Heart left ventricle (tissue), 16 donors: ENCODE measurements at places on chromosomes 1 and 21. TPM values are rescaled to one million over a fixed set of nuclear protein-coding genes. Genes with fewer than 3 reads are reported as not detected.

- no peak for DNase-seq
Observed at GRCh38 chr1:81192647-81193642, 607.8 kb upstream of the ADGRL2 start.

GRCh38 chr1:81681601-81682266 is 119.0 kb upstream of the ADGRL2 start:
- DNase-seq, result no peak

DNA sequence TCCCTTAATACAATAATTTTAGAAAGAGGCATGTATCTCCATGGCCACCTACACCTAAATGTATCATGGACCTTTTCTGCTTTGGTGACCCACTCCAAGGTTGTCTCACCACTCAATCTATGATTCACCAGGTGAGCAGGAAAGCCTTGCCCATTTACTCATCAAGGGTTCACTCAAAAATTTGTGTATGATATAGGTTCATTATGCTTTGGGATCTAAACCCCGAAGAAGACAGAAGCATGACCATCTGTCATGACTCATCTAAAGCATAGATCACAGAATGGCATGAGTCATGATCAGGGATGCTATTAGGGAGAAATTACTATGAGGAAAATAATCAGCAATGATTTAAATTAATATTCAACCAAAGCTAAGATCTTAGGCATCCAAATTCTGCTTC is 38.5 kb downstream of the PYHIN1 start:
- no peak for DNase-seq

DNA sequence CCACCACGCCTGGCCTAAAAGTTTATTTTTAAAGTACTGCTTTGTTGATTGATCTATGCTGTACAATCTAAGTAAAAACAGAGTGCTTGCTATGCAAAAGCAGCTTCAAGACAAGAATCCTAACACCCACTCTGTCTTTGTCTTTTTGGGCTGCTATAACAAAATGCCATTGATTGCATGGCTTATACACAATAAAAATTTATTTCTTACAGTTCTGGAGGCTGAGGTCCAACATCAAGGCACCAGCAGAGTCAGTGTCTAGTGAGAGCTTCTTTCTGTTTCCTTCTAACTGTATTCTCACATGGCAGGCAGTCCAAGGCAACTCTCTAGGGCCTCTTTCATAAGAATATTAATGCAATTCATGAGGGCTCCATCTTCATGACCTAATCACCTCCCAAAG is 63.6 kb upstream of the GJA5 start:
- no peak for DNase-seq

DNA sequence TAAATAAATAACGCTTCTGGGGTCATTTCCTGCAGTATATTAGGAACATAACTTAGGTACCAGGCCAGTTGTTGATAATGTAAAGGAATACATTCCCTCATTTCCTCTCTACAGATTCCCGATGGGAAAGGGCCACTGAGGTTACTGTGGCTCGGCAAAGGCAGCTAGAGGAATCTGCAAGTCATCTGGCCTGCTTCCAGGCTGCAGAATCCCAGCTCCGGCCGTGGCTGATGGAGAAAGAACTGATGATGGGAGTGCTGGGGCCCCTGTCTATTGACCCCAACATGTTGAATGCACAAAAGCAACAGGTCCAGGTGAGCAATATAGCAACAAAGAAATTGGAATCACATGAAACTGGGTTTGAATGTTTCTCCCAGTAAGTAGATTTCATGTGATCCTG is 109.6 kb upstream of the BMP8A start:
- no peak for DNase-seq

DNA sequence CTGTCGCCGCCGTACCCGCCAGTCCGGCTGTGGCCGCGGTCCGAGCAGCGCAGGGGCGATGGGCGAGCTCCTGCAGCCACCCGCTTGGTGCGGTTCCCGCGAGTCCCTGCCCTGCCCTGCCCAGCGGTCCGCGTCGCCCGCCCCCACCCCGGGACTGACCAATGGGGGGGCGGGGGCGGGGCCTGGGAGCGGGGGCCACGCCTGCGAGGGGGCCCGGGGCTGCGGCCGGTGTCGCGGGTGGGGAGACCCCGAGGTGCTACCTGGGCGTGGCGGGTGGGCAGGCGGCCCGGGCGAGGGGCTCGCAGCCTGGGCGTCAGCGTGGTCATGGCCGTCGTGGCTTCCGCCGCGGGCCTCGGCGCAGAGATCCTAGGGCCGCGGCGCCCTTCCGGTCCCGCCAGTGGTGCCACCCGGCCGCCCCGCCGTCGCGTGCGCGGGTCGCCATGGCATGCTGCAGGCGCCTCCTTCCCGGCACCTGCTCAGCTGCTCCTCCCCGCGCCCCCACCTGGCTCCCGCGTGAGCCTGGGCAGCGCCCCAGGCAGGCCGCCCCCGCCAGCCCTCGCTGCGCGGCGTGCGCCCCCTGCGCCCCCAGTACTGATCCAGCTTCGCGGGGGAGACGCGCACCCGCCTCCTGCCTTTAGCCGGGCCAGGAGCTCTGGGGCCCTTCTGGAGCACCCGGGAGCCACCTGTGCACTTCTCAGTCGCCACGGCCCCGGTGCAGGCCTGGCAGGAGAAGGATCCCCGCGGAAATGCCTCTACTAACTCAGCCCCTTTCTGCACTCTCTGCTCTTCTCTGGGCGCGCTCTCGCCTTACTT is at the start of gene BMP8B:
BMP8B (minus strand) TSS at position 108 of the 813 bp plus-strand sequence. CDS start 380 bp downstream, outside the sequence.
- peak; percentile 55 for DNase-seq

DNA sequence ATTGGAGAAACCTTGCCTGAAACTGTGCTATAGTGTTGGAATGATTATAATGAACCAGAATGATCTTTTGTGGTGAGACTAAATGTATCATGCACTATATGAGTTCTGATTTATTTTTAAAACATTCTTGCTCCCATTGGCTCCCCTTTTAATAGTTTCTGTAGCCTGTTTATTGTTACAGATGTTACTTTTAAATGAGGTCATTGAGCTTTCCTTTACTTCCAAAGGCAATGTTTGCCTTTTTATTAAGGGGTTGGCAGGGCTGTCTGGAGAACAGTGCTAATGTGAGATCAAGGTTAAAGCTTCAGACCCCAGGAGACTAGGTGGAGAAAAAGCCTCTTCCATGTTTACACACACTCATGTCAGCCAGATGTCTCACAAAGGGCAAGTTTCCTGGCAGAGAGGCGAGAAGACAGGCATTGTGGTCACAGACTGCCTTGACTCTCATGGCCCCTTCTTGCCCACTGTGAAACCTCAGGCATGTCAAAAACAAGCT is 120.6 kb upstream of the RAVER2 start:
- no peak for DNase-seq

DNA sequence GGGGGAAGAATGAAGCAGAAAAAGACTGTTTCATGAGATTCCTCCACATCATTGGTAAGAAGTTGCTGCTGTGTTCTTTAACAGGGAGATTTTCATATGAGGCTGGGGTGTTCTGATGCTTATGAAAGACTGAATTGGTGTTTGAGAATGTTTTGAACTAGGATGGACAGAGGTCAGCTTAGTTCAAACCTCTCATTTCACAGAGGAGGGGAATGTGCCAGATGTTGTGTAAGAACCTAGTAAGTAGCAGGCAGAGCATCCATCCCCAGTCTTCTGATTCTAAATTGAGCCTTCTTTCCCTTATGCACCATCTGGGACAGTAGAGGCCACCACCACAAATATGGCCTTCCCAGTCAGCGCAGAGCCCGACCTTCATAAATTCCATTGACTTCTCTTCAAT is 43.7 kb downstream of the SAMD13 start:
- no peak for DNase-seq

- DNase-seq, result no peak
Observed at GRCh38 chr1:67377253-67377652, 52.9 kb downstream of the SERBP1 start.

DNA sequence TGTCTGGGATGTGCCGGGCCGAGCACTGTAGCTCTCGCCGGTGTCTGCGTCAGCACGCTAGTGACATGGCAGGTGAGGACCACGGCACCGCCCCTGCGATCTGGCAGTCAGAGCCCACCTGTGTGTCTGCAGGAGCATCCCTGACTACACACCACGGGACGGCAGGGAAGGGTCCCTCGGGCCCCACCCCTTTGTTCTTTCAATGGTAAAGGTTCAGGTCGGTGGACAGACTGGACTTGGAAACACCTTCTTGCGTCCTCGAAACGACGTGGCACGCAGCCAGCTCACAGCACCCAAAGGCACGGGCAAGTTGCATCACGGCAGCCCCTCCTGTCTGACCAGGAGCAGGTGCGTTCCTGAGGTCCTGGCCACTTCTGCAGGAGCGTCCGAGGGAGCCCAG is 3.7 kb upstream of the SAMD11 start:
- DNase-seq, result peak; percentile 63

DNA sequence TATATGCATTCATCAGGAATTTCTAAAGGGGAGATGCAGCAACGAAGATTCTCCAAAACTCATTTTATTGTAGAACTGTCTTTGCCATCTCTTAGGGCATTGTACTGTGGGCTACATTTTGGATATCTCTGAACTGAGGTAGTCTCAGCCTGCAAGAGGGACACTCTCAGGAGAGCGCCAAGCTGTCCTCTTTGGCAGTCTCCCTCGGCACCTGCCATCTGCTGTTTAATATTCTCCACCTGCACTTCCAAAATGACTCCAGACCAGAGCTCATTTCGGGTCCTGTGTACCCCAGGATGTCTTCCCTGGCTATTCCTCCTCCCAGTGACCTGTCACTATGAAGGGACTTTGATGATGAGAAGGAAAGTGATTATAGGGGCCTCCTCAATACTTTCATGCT is 356.3 kb upstream of the C1orf174 start:
- no peak for DNase-seq

- peak; percentile 2 for DNase-seq
Observed at GRCh38 chr1:41533016-41533730, 48.7 kb upstream of the EDN2 start.

- DNase-seq, result peak; percentile 87
Observed at GRCh38 chr1:17119076-17119772, at the start of gene PADI2. Gene PADI2 (minus strand): TSS chr1:17119451. CDS start chr1:17119371, 80 bp downstream.

DNA sequence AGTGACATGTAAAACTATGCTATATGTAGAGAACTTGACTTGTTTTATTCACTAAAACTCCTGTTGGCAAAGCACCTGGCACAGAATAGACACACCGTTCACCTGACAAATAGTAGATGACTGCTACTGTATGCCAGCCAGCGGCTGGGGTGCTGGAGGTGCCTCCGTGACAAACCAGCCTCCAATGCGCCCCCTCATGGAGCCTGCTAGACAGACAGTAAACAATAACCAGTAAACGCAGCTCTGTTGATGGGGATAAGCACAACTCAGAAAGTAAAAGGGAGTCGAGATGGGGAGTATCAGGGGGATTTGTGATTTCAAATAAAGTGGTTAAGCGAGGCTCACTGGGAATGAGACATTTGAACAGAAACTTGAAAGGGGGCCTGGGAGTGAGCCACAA is 107.2 kb downstream of the PRDM2 start:
- no peak for DNase-seq

- DNase-seq, result no peak
Observed at GRCh38 chr1:214312530-214313051, 31.6 kb downstream of the SMYD2 start.

- DNase-seq, result no peak
Observed at GRCh38 chr21:46156678-46157077, 1.3 kb upstream of the FTCD start.

DNA sequence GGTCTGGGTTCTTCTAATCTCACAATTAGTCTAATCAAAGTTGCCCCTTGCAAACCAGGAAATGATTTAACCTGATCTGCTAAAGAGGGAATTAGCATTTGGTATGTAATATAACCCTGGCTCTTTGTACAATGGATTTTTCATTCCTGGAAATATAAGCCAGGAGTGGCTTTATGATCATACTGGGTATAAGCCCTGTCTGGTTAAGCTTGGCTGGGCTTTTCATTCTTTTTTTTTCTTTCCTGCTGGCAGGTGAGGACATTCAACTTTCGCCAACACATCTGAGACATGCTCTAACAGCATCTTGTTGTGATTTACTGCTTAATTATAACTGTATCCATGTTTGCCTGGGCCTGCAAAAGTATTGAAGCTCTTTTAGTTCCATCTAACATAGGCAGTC is 20.4 kb upstream of the SDE2 start:
- no peak for DNase-seq

DNA sequence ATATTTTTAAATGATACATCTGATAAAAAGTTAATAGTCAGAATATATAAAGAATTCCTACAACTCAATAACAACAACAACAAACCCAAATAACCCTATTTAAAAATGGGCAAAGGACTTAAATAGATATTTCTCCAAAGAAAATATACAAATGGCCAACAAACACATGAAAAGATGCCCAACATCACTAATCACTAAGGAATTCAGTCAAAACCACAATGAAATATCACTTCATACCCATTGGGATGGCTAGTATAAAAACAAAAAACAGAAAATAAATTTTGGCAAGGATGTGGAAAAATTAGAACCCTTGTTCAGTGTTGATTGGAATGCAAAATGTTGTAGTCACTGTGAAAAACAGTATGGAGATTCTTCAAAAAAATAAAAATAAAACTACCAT is 184.8 kb upstream of the RAB4A start:
- no peak for DNase-seq

- DNase-seq, result no peak
Observed at GRCh38 chr1:109269212-109269980, 13.5 kb downstream of the PSRC1 start.

DNA sequence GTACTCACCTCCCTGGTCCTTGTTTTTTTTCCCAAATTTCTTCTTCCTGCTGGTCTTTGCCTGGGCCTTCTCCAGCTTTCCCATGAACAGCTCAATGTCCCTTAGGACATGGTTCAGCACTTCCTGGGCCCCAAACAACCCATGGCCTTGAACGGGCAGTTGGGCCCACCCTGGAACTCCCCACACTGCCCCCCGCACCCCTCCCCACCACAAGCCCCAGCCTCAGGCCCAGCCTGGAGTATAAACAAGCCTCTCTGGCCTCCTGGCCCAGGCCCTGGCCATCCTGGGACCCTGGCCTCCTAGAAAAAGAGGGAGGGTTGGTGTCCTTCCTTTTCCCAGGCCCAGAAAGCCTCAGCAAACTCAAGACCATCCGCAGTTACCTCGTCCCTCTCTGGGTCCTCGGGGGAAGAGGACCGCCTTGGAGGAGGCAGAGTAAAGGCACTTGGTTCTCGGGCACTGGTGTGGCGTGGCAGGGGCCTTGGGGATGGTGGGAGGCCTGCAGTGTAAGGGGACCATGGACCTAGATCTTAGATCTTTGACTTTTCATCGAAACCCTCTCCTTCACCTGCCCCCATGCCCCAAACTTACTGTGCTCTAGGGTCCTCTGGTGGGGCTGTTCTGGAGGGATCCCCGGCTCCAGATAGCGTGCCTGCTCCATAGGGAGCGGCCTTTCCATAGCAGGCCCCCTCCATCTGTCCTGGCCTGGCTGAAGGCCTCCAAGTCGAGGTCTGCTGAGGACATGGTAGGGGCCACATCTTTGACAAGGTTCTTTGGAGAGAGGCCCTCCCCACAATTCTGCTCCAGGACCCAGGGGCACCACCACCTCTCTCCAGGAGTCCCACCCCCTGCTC is 5.6 kb downstream of the EPS8L3 start:
- DNase-seq, result no peak

The KLHDC8A gene
- total RNA-seq, result 0.14 TPM

The LMX1A gene
- not detected for total RNA-seq

The ADORA1 gene
- total RNA-seq, result 7.4 TPM

The OR2L3 gene
- not detected for total RNA-seq

The NBPF11 gene
- 3.5 TPM for total RNA-seq
